A375 (cell line): ENCODE measurements at places on chromosomes 11 and 22. TPM values are rescaled to one million over a fixed set of nuclear protein-coding genes. Genes with fewer than 3 reads are reported as not detected.

Gene PATE3
- total RNA-seq: 0.11 TPM in 1 of 2 replicates, not detected in the other

Gene C11orf16
- not detected in 2 replicates for total RNA-seq

Gene CCDC188
- total RNA-seq: 3.2 and 3.3 TPM in 2 replicates

Gene KREMEN1
- 1.6 and 1.7 TPM in 2 replicates for total RNA-seq

Gene TMEM123
- total RNA-seq: 69.4 and 71.6 TPM in 2 replicates

Gene TMEM184B
- total RNA-seq: 11.4 and 18.7 TPM in 2 replicates

Gene KLHL35
- total RNA-seq: 3.3 and 3.4 TPM in 2 replicates

Gene RHOD
- total RNA-seq: not detected in 2 replicates

Gene TPBGL
- total RNA-seq: not detected in 2 replicates

Gene OTOG
- total RNA-seq: not detected in 2 replicates

Gene BMAL1
- 6.4 and 17.0 TPM in 2 replicates for total RNA-seq

Gene CARS1
- 150 and 160 TPM in 2 replicates for total RNA-seq
